Left ventricle myocardium inferior (tissue), 1 donor: ENCODE measurements at places on chromosomes 2 and 18.

DNA sequence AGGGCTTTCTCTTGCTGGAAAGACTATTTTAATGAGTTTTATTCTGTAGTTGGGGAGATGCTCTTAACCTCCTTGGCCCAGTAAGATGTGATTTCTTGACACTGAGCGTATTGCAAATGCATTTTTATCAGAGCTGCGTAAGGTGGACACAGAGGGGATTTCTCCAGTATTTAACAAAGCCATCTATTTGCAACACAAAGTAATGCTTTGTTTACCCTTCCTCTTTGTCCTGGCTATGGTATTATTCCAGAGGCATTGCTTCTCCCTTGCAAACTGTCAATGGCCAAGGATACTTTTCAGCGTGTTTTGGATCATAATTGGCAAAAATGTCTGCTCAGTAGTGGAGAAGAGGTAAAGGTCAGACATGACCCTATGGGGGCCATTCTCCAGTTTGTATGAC is 90.8 kb upstream of the PIK3C3 start:
- no peak for DNase-seq

DNA sequence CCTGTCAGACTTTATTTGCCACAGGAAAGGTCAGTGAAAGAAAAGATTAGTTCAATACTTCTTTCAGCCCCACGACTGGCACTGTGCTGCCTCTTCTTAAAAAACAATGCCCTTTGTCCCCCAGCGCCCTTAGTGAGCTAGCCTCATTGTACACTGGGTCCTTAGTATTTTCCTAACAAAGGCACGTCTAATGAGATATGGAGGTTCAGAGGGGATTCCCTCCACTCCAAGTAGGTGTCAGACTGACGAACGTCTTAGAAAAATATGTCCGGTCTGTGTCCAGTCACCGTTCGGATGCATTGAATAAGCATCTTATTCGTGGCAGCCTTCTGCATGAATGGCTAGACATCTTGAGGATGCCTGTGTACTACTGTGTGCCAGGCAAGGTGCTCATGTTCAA is 1.1 kb downstream of the FECH start:
- no peak for DNase-seq

DNA sequence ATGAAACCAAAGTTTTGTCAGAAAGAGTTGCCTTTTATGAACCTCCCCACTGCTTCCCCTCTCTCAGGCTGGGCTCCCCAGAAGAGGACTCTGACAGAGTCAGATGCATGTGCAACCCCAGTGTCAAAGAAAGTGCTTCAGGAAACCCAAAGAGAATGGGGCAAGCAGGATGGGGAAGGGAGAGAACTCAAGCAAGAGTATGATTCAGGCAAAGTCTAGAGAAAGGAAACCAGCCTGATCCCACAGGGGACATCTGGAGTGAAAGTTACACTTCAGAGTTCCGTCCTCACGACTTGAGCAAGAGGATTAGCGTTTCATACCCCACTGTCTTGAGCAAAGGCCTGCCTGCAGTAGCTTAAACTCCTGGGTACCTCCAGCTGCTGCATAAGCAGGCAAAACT is 51.8 kb upstream of the EPC2 start:
- DNase-seq: no peak

GRCh38 chr2:215764441-215765048 is 248.8 kb downstream of the MREG start:
- no peak for DNase-seq

- DNase-seq: no peak
These were observed 90.9 kb downstream of the ATAD2B start for GRCh38 chr2:23835988-23836387.
